ENCODE measurements at places on chromosomes 3 and 15. TPM values are rescaled to one million over a fixed set of nuclear protein-coding genes. Genes with fewer than 3 reads are reported as not detected.

GPR15 gene
- total RNA-seq: not detected

COL6A5 gene
- not detected for total RNA-seq

LHFPL4 gene
- 0.52 TPM for total RNA-seq

C3orf22 gene
- not detected for total RNA-seq

IQGAP1 gene
- total RNA-seq: 79.6 TPM

DNA sequence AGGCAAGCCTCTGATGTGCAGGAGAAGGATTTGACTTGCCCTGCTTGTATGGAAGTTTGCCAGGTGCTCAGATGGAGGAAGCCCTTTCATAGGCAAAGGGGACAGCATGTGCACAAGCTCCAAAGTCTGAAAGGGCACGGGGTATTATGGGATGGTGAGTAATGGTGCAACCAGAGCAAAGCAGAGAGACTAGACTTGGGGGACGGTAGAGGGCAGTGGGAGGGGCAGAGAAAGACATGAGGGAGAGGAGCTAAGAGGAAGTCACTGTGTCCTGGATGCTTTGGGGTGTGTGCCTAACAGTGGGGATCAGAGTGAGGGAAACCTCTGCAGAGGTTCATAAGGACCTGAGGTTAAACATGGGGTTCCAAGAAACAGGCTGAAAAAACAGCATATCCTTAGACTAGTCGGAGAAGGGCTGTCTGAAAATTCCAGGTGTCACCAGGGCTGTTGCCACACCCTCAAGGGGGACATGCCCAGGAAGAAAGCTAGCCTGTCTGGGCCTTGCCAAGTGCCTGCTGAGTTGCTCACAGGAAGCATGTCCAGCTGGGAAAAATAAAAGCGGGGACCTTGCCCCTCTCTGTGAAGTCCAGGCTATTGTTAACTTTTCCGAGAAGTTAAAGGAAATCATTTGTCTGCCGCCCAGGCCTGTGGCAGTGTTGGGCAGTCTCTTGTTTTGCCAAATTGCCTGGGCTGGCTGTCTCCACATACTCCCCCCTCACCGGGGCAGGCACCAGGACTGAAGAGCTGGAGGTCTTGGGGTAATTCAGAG is 47.1 kb downstream of the HRH1 start:
- H3K4me3 ChIP-seq: no peak overlapping the region
- no peak for DNase-seq
- no peak overlapping the region for H3K27ac ChIP-seq
- H3K36me3 ChIP-seq: no peaks in the 10 kb centered on the region

GRCh38 chr3:114418724-114419543 is 125.1 kb downstream of the TIGIT start:
- peak; percentile 32 for DNase-seq
- no peaks in the 10 kb centered on the region for H3K36me3 ChIP-seq
- H3K4me3 ChIP-seq: no peak overlapping the region
- peaks cover 21% of the 10 kb centered on the region for H3K4me1 ChIP-seq
- H3K27ac ChIP-seq: peak overlapping the region; percentile 63

GRCh38 chr3:114558271-114558670 is 264.4 kb downstream of the TIGIT start:
- no peak for DNase-seq
- no peaks in the 10 kb centered on the region for H3K27me3 ChIP-seq
- no peak overlapping the region for H3K4me3 ChIP-seq
- no peaks in the 10 kb centered on the region for H3K36me3 ChIP-seq
- H3K27ac ChIP-seq: no peak overlapping the region

GRCh38 chr15:66842710-66843441 is 140.8 kb downstream of the SMAD6 start:
- H3K27ac ChIP-seq: peak overlapping the region; percentile 97
- DNase-seq: peak; percentile 72
- no peaks in the 10 kb centered on the region for H3K36me3 ChIP-seq
- H3K4me1 ChIP-seq: peaks cover 15% of the 10 kb centered on the region
- H3K27me3 ChIP-seq: no peaks in the 10 kb centered on the region

DNA sequence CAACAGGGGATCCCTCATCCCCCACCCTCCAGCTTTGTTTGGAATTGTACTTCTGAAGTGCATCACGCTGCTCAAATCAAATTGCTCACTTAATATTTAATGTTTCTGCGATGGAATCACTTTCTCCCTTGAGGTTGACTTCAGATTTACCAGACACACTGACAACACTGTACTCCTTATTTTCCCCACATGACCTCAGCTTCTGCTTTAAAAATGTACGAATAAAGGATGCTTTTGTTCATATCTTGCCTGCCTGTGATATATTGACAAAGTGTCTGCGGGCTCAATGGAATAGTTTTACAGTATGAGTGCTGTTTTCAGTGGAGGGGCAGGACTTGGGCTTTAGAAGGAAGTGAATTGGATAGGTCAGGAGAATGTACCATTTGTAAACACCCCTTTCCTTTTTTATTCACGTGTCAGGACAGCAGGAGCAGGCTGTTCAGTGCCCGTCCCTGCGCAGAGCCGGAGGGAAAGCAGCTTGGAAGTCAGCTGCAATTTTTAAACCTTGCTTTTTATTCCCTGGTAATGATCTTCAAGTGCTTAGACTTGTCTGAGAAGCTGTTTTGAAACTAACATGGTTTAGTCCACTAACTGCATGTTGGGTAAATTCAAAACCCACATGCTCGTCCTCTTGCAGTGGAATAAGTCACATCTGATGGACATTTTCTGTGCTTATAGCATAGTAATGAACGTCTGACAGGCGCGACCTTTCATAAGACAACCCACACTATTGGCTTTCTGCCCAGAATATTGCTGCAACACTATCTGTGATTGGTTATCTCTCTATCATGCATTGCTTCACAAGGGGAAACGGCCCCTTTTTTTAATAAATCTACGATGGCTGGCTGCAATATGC is 29.9 kb downstream of the MBNL1 start:
- H3K27me3 ChIP-seq: no peaks in the 10 kb centered on the region
- H3K27ac ChIP-seq: peak overlapping the region; percentile 73
- no peaks in the 10 kb centered on the region for H3K36me3 ChIP-seq
- DNase-seq: peak; percentile 44
- no peak overlapping the region for H3K4me3 ChIP-seq
- H3K4me1 ChIP-seq: peaks cover 65% of the 10 kb centered on the region

GRCh38 chr3:165852191-165852590 is 15.0 kb upstream of the BCHE start:
- DNase-seq: no peak
- H3K27me3 ChIP-seq: no peaks in the 10 kb centered on the region
- no peak overlapping the region for H3K27ac ChIP-seq
- no peak overlapping the region for H3K4me3 ChIP-seq

GRCh38 chr15:33720952-33721351 is 247.3 kb upstream of the CHRM5 start:
- no peak overlapping the region for H3K27ac ChIP-seq
- H3K36me3 ChIP-seq: no peaks in the 10 kb centered on the region
- H3K4me3 ChIP-seq: no peak overlapping the region

- no peak overlapping the region for H3K27ac ChIP-seq
- no peaks in the 10 kb centered on the region for H3K27me3 ChIP-seq
- H3K4me1 ChIP-seq: no peaks in the 10 kb centered on the region
- H3K4me3 ChIP-seq: no peak overlapping the region
Measured at GRCh38 chr3:32147933-32148332, 41.5 kb downstream of the GPD1L start.
